ENCODE measurements at places on chromosomes 11 and 22.
A peak's percentile ranks its signal among the peaks of the same experiment; 100 is the strongest.

DNA sequence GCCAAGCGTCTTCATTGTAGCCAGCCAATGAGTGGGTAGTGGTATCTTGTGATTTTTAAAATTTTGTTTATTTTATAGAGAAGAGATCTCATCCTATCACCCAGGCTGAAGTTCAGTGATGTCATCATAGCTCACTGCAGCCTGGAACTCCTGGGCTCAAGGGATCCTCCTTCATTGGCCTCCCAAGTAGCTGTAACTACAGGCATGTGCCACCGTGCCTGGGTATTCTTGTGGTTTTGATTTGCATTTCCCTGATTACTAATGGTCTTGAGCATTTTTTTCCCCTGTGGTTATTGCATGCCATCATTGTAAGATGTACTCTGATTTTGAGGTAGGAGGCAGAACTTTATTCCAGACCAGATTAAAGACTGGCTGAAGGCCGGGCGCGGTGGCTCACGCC, 2.4 kb upstream of the DENND6B start:
- DNase-seq = no peak

DNA sequence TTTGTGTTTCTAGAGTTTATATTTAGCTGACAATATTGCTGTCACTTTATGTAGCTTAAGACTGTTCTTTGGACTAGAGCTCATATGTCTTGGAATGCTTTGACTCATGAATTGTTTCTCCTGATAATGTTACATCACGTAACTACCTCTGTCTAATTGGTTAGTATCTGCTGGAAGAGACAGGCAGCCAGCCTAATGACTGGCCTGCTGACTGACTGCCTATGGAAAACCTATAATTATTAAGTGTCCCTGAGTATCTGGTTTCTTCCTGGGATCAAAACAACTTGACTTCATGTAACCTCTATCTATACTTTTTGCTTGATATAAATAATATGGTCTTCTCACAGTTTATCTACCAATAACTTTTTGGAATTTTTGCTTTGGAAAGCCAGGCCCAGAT, 9.4 kb downstream of the SOX6 start:
- no peak for DNase-seq

- no peak for DNase-seq
These were observed 575 bp downstream of the MFNG start for GRCh38 chr22:37485395-37486223.

- DNase-seq = no peak
These were observed 2.8 kb downstream of the SPON1 start for GRCh38 chr11:13965337-13965736.

DNA sequence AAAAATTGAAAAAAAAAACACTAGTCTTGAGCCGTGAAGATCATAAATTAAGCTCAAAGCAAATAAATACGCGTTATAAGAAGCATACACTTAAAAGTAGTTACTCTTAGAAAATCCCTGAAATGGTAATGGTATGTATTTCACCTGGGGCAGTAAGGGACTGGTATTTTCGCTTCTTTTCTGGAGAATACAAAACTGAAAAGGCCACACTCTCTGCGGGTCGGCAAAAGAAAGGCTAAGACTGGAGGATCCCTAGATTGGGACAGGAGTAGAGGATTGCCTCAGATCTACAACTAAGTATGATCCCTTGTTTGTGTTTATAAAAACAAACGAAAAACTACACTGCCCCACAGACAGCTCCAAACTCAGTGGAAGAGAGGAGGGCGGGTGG, 617 bp downstream of the TSG101 start:
- DNase-seq = peak; percentile 11

Measured in CMK (cell line).